ENCODE measurements at places on chromosomes 6 and 20. TPM values are rescaled to one million over a fixed set of nuclear protein-coding genes. Genes with fewer than 3 reads are reported as not detected.

FKBP1C gene
- total RNA-seq: not detected

DUSP15 gene
- total RNA-seq: 5.6 TPM

PTPRK gene
- total RNA-seq: 33.7 TPM

GNRH2 gene
- total RNA-seq: not detected

CFAP206 gene
- total RNA-seq: 2.8 TPM

C20orf96 gene
- 6.2 TPM for total RNA-seq

HSPA1L gene
- 1.2 TPM for total RNA-seq

PGC gene
- total RNA-seq: 53.1 TPM

C6orf52 gene
- total RNA-seq: not detected

ADGB gene
- not detected for total RNA-seq

HTR1E gene
- total RNA-seq: not detected

RNF5 gene
- total RNA-seq: 63.5 TPM

PNPLA1 gene
- not detected for total RNA-seq

Measured in thoracic aorta (tissue), 2 donors.